ENCODE measurements at places on chromosomes 1 and 21.

DNA sequence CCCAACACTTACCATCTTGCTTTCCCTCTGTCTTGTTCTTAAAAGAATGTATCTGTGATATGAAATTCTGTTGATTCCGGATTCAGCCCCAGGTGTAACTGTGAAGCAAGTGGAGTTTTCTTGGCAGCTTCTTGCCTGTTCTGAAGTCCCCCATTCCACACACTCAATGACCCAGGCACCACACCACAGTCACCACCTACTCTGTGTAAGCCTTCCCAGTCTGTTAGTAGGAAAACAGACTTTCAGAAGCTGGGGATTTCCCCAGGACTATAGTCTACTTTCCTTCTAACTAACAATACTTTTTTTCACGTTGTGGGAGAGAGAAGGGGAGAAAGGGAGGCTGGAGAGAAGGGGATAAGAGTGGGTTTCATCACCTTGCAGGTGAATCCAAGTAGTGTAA lies 299.1 kb upstream of the PROX1 start:
- DNase-seq: no peak

DNA sequence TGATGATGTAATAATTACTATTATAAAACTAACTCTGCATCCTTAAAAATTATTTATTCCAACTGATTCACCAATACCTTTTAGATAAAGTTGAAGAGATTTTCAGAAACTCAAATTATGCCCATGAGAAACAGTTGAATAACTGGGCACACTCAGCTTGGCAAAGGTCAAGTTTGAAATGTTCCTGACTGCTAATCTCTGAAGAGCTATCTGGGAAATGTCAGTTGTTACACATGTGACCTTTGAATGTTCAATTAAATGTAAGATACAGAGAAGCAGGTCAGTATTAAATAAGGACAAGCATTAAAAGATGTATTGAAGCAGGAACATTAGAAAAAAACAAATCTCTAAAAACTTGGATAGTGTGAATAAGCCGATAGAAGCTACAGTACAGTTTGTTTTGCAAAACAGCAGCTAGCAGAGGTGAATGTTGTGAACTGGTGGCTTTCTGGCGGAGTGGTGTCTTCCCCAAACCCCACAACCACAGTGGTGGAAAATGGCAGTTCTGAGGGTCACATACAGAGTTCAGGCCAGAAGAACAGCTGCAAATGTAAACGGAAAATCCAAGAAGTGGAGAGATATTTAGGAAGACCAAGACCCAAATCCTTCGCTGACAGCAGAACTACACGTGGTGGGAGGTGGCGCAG lies 61.9 kb upstream of the SLC5A9 start:
- DNase-seq: no peak

DNA sequence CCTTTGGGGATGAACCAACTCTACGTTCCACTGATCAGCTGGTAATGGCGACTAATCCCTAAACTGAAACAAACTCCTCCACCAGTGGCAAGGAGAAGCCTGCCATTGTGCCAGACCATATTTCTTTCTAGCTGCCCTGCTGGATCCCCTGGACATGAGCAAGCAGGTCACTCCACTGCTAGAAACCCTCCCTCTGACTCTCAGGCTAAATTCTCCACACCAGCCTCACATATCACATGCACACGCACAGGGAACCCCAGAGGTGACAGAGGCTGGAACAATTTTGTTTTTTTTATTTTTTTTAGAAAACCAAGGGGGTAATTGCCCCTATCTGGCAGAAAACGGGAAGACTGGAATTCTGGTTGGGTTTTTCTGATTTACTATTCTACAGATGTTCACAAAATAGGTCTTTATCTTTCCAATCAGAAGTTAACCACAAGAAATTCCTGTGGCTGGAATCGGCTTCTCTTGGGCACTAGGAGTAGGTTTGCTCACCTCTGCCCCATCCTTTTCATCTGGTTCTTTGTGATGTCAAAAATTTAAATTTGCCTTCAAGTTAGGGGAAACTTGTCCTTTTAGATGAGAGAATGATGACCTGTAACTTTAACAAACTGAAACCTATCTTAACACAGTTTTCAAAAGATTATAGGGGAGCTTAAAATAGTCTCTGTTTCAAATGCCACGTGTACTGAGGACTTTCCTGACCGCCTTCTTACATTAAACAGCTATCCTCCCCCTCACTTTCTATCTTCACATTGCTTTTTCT lies 258.1 kb downstream of the SDCCAG8 start:
- DNase-seq: no peak

DNA sequence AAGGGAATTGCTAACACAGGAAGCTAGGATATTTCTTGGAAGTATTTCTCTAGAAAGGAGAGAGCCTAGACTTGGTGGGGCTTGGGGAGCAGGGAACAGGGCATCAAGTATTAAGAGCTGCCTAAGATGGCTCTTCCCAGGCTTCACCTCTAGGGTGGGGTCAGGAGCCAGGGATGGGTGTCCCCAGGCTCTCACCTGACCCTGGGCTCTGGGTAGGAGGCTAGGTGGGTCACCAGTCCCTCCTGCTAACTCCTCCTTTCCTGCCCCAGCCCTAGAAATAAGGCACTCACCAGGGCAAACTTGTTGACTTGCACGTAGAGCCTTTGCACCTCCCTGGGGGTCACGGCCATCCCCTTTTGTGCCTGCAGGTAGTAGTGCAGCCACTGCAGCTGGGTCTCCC lies 15.0 kb downstream of the ETNK2 start:
- no peak for DNase-seq

GRCh38 chr1:53984726-53985125 lies 33.3 kb downstream of the LDLRAD1 start:
- DNase-seq: no peak

DNA sequence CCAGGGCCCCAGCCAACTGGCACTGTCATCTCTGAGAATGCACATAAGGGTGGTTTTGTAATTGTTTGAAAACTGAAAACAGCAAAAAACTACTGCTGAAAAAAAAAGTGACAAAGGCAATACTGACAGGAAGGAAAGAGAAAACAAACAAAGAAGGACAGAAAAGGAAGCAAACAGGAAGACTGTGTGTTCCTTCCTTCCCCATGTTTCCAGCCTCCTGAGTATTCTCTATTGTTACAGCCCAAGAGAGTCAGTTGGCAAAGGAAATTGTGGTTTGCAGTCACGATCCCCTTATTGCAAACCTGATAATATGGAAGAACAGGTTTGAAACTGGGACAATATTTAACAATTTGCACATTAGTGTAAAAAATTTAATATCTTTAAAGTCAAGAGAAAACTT lies 1177.6 kb downstream of the PLA2G4A start:
- DNase-seq: no peak

DNA sequence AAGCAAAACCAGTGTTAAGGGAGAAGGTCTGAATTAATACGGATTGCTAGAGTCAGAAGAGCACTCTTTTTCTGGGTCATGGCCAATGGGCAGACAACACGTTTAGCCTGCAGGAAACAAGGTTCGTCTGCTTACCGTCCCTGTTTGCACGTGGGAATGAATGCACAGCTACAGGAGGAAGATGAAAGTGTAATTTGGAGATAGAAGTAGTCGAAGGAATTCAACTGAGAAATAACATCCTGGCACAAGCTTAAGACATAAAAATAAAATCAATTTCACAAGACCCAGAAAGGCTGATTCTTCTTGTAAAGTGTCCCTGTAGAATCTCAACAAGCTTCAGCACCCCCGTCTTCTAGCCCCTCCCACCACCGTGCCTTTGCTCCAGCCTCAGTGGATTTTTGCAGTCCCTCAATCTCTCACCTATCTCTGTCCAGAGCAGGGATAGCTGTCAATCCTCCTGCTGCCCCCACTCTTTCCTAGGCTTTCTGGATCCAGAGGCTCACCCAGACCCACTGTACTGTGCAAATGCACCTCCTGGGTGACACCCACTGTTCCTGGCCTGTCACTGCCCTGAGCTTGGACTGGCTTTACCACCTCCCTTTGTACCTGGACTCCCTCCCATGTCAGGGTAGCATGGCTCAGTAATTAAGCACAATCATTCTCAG lies 60.6 kb downstream of the C1orf94 start:
- no peak for DNase-seq

DNA sequence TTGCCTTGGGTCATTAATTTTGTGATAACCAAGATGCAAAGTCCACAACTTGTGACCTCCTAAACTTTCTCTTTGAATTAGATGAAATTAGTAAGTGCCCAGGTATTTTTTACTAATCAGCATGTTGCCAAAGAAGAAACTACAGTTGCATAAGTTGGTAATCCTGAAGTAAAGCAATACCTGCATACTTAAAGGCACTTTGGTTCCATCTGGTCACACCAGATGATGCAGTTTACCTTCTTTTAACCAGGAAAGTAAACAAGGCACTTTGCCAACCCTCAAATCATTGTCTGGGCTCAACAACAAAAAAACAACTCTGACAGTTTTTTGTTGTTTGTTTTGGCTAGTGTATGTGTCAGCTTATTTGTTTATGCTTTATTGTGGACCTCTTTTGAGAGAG lies 55.5 kb upstream of the DYNLT5 start:
- DNase-seq: no peak

- no peak for DNase-seq
These were observed 122.1 kb upstream of the HMGB4 start for GRCh38 chr1:33741749-33742148.
